ENCODE measurements at places on chromosomes 3 and 15.

- peak; percentile 89 for DNase-seq
Measured at GRCh38 chr3:161420746-161421145, 49.4 kb upstream of the SPTSSB start.

GRCh38 chr15:77786956-77787355, 154.2 kb upstream of the LINGO1 start:
- DNase-seq = no peak

DNA sequence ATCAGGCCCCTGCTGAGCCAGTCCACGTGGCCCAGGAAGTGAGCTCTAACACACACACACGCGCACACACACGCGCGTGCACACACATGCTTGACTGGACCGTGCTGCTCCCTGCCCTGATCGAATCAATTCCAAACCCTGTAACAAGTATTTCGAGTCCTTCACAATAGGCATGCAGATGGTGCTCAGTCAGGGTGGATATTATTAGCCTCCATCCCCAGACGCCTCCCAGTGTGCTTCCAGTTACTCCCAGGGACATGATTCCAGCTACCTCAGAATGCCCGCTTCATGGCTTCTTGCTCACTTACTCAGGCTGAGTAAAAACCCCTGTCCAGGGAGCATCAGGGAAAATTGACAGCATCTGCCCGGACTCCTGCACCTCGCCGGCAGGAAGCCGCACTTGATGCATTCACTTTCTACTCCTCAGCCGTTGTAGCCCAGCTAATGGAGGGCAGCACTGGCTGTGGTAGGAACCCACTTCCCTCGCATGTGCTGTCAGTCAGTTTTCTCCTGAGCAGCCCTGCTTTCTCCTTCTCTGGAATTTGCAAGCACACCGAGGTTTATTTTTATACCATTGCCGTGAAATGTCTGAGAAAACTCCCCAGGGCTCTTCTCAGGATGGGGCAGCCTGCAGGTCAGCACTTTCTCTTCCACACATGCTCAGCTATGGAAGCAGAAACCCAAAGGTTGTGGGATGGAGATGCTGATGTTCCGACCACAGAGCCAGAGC, 126.1 kb upstream of the ABHD17C start:
- no peak for DNase-seq

- DNase-seq = no peak
Measured at GRCh38 chr3:77686560-77686959, 646.7 kb downstream of the ROBO2 start.

- no peak for DNase-seq
Measured at GRCh38 chr3:73706771-73707170, 82.0 kb upstream of the PDZRN3 start.

DNA sequence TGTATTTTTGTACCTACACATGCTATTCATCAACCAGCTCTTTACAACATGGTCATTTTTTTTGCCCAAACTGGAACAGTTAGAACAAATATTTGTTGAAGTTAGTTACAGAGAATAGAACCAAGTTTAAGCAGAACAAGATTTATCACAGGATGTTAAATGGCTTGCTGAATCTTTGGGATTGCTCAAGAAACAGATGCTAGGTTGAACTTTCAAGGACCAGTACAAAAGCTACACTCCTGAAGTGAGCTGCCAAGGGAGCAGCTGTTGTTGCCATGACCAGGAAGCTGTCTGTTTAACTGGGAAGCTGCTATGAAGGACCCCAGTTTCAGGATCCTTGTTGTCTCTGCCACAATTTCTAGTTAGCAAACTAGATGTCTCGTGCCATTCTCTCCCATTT, 53.7 kb downstream of the ZIC1 start:
- DNase-seq = no peak

DNA sequence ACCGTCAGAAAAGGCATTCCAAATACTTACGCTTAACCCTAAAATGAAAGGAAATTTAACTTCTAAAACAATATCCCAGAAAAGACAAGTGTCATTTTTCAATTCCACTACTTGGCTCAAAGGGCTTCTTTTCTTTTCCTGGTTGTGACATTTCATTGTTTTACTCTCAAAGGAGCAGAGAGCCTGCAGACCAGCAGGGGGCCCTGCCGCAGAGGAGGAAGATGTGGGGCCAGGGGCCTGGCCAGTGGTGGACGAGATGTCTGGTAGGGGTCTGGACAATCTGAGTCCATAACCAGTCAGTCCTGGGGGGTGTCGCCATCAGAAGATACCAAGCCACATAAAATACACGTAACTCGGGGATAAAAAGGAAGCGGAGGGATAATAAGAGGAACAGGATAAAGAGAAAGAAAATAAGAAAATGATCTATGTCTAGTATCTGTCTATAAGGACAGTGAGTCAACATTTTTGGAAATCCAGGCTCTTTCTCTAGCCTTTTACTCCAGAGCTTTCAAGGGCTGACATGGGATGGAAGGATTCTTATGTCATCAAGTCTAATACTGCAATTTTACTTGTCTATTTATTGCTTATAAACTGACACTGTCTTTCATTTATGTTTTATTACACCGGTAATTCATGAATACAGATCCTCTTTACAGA, 54.2 kb upstream of the ARHGEF3 start:
- DNase-seq = no peak

DNA sequence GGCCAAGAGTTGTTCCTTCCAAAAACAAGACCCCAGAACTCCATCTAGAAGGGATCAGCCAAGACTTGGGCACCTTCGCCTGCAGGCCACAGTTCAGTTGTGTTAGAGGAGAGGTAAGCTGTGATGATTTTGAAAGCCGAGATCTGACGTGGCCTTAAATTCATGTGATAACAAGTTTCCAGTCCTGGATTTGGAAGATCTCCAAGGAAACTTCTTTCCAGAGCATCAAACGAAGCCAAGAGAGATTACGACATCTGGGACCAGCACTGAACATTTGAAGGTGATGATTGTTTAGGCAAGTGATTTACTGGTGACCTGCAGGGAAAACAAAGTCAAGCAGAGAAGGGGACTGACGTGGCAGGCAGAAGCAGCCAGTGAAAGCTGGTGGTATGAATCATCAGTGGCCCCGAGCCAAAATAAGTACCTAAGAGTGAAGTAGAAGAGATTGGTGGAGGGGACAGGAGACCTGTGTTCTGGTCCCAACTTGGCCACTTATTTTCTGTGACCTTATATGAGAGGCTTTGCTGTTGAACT, 339.0 kb upstream of the PROK2 start:
- peak; percentile 73 for DNase-seq

DNA sequence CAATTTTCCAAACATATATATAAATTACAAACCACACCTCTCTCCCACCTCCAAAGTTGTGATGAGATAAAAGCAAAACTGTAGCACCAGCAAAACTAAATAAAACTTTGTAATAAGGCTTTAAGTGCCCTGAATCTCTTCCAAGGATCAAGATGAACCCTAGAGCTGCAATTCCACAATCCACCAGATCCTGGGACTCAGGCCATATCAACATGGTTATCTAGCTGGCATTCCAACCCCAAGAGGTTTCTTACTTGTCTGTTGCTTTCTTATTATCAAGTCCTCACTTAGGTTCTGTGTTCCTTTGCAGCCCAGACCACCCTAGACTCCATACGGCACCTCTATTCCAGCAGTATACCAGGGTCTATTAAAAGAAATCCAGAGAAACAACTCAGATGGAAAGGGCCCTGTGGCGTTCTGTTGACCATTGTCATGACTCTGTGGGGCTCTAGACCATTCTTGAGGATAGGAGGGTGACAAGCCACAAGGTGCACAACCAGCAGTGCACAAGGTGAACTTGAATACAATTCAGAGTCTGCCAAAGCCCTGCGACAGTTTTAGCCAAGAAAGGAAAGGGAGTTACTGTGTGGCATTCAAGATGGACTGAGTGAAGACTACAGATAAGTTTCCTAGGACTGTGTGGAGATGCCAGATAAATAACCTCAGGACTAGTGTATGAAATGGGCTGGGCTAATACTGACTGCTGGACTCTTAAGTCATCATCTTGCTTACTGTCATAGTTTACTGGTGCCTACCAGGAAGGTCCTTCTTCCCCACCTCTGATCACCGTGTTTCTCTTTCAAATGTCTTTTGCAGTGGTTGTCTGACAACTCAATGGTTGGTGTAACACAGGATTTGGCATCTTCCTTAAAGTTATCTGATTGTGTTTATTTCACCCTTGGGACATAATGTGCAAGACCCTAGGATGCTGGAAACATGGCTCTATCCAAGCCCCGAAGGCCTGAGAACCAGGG, 27.2 kb downstream of the ACKR2 start:
- no peak for DNase-seq

GRCh38 chr3:36700537-36701248, 63.7 kb downstream of the DCLK3 start:
- peak; percentile 22 for DNase-seq

Measured in LNCaP clone FGC (cell line).